ENCODE measurements at places on chromosomes 4 and X.

GRCh38 chr4:124783847-124784246 is 71.3 kb upstream of the ANKRD50 start:
- no peak for DNase-seq

DNA sequence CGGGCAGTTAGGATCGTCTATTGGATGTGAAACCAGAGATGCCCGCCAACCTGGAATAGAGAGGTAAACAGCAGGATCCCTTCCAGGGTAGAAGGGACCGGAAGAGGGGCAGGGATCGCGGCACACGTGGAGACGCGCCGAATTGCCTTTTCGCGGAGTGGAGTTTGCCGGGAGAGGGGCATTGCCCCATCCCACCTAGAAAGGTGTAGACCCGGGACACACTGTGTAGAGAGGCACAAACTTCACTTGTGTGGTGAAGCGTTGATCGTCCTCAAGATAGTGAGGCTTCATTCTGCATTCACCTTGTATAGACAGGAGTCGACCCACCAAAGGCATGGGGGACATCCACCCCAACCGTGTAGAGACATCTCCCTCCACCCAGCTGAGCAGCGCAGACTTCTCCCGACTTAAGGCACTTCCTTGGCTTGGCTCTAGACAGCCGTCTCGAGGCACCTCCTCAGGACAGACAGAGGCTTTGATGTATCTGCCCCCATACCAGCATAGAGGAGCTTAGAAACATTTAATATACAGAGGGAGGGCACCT is 410 bp downstream of the GNL3L start:
- no peak for DNase-seq

- no peak for DNase-seq
Observed at GRCh38 chr4:40482985-40483647, 146.5 kb downstream of the RBM47 start.

DNA sequence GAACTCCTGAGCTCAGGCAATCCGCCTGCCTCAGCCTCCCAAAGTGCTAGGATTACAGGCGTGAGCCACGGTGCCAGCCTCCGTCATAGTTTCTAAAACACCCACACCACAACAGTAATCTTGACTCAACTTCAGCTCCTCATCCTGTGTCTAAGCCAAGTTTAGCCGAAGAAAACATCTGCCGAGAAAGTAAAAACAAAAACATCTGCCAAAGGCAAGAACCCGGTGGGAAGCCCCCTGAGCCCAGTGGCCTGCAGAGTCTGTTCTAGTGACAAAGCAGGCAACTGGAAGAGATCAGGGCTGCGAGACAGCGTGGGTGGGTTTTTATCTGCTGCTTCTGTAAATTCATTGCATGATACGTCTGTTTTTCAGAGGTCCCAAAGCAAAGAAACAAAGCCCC is 26.6 kb upstream of the CD99 start:
- DNase-seq = no peak

GRCh38 chr4:76606645-76607265 is 171.7 kb downstream of the SHROOM3 start:
- no peak for DNase-seq

DNA sequence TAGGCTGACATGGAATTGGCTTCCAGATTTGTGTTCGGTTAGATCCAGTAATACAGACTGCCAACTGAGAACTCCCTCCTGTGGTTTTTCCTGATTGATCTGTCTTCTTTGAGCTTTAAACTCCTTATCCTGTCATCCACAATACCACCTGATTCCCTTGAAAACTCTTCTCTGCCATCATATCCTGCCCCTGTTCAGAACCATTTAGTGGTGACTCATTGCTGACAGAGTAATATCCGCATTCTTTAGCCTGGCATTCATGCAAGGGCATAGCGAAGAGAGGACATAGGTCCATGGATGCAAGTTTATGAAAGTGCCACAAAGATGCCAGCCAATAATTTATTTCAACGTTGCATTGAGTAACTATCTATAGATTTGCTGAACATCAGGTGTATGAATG is 76.6 kb downstream of the ITIH6 start:
- no peak for DNase-seq

GRCh38 chrX:17559728-17560379 is 177.4 kb upstream of the SCML1 start:
- DNase-seq = no peak
